Endothelial cell of umbilical vein (primary cell): ENCODE measurements at places on chromosomes 16 and 17. TPM values are rescaled to one million over a fixed set of nuclear protein-coding genes. Genes with fewer than 3 reads are reported as not detected.

- no peaks in the 10 kb centered on the region for H3K36me3 ChIP-seq
- H3K4me1 ChIP-seq: no peaks in the 10 kb centered on the region
- H3K27ac ChIP-seq: no peak overlapping the region
- H3K27me3 ChIP-seq: peaks cover 34% of the 10 kb centered on the region
- H3K4me3 ChIP-seq: no peak overlapping the region
Observed at GRCh38 chr16:31215287-31216162, 1.4 kb downstream of the PYDC1 start.

GRCh38 chr16:30458561-30459394 is 13.1 kb upstream of the SEPHS2 start:
- no peaks in the 10 kb centered on the region for H3K4me1 ChIP-seq
- H3K27ac ChIP-seq: no peak overlapping the region
- no peaks in the 10 kb centered on the region for H3K36me3 ChIP-seq
- H3K4me3 ChIP-seq: no peak overlapping the region
- DNase-seq: no peak

- H3K36me3 ChIP-seq: no peaks in the 10 kb centered on the region
- H3K4me1 ChIP-seq: no peaks in the 10 kb centered on the region
- DNase-seq: no peak
- H3K27ac ChIP-seq: no peak overlapping the region
- H3K27me3 ChIP-seq: no peaks in the 10 kb centered on the region
- no peak overlapping the region for H3K4me3 ChIP-seq
Observed at GRCh38 chr17:68231541-68231940, 16.3 kb upstream of the AMZ2 start.

GRCh38 chr16:77236063-77236511 is 36.9 kb downstream of the SYCE1L start:
- no peaks in the 10 kb centered on the region for H3K4me1 ChIP-seq
- H3K27me3 ChIP-seq: no peaks in the 10 kb centered on the region
- no peaks in the 10 kb centered on the region for H3K36me3 ChIP-seq
- peak; percentile 87 for DNase-seq
- H3K4me3 ChIP-seq: no peak overlapping the region

DNA sequence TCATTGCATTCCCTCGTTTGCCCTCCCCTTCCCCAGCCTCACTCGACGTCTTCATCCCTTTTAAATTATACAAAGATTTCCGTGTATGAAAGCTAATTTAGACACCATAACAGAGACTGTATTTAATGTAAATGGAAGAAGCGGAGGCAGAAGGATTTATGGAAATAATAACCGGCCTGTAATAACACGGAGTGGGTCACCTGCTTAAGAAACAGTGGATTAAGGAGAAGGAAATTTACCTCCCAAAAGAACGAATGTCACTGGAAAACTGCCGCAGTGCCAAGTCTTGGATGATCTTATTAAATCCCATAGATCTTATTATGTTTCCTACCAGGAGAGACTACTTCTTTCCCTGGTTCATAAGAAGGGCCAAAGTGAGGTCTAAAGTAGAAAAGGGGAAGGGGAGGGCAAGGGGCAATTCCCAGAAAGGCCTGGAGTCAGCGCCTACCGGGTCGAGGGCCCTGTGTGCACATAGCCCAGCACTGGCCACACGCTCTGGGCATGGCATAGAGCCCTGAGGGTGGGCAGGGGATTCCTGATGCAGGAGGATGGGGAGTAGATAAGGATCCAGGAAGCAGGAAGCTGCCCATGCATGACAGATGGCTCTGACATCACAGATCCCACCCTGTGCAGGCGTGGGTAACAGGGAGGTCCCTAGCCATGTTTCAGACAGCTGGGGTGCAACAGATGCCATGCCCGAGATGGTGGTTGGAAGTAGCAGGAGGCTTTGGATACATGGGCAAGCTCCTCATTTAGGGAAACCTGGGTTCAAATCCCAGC is 56.2 kb upstream of the RPL38 start:
- no peak overlapping the region for H3K4me3 ChIP-seq
- DNase-seq: no peak
- H3K27ac ChIP-seq: no peak overlapping the region
- no peaks in the 10 kb centered on the region for H3K36me3 ChIP-seq

DNA sequence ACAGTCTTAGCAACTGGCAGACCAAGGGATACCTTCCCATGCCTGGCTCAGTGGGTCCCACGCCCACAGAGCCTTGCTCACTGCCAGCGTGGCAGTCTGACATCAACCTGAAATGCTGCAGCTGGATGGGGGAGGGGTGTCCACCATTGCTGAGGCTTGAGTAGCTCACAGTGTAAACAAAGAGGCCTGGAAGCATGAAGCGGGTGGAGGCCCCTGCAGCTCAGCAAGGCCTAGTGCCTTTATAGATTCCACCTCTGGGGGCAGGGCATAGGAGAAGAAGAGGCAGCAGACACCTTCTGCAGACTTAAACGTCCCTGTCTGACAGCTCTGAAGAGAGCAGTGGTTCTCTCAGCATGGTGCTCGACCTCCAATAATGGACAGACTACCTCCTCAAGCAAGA is 263.2 kb downstream of the KIF2B start:
- no peaks in the 10 kb centered on the region for H3K27me3 ChIP-seq
- no peaks in the 10 kb centered on the region for H3K4me1 ChIP-seq
- no peak for DNase-seq
- H3K36me3 ChIP-seq: no peaks in the 10 kb centered on the region
- no peak overlapping the region for H3K4me3 ChIP-seq
- H3K27ac ChIP-seq: no peak overlapping the region

DNA sequence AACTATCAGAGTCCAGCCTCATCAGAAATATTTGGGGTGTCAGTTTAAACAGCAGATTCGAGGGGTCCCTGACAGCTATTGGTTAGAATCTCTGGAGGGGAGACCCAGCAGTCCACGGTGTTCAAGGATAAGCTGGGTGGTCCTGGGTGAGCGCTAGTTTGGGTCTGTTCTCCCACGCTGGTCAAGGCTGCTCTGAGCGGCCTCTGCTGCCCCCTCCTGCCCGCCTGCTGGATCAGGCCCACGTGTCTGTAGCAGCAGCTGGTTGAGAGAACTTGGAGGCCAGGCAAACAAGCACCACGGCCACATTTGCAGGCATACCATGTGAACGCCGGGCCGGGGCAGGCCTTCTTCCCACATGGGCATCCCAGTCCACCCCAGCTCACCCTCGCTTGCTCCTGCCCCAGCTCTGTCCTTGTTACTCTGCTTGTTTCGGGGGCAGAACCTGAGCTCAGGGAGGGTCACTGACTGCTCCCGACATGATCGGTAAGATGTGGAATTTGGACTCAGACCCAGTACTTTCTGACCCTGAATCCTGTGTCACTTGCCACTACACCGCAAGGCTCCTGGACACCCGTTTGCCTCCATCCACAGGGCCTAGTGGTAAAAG is 7.4 kb downstream of the FOXF1 start:
- peaks cover 5% of the 10 kb centered on the region for H3K4me1 ChIP-seq
- H3K4me3 ChIP-seq: no peak overlapping the region
- no peak overlapping the region for H3K27ac ChIP-seq
- DNase-seq: peak; percentile 66

GRCh38 chr17:7141824-7142223 is 27.2 kb upstream of the ASGR2 start:
- H3K4me1 ChIP-seq: peaks cover 4% of the 10 kb centered on the region
- H3K27me3 ChIP-seq: no peaks in the 10 kb centered on the region
- DNase-seq: no peak
- no peak overlapping the region for H3K27ac ChIP-seq
- H3K36me3 ChIP-seq: no peaks in the 10 kb centered on the region

GRCh38 chr17:8749616-8750015 is 5.0 kb upstream of the CCDC42 start:
- no peak overlapping the region for H3K4me3 ChIP-seq
- H3K36me3 ChIP-seq: no peaks in the 10 kb centered on the region
- no peak for DNase-seq
- peaks cover 12% of the 10 kb centered on the region for H3K27me3 ChIP-seq

DNA sequence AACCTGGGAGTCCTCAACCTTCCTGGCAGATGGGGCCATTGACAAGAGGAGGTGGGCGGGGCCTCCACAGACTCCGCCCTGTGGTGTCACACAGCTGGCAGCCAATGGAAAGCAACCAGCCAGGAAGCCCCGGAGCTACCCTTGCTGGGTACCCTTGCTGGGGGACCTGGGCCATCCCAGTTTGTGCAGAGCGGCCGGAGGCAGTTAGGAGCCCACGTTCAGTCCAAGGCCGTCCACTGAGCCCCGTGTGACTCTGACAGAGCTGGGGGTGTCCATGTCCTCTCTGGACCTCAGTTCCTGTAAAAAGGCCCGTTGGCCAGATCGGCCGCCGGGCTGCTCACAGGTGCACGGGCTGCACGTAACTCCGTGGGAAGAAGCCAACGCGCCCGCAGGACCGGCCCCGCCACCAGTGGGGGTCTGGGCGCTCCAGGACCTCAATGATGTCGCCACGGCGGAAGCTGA is 17.1 kb upstream of the FAM83G start:
- no peak overlapping the region for H3K4me3 ChIP-seq
- DNase-seq: no peak
- no peaks in the 10 kb centered on the region for H3K27me3 ChIP-seq
- peaks cover 4% of the 10 kb centered on the region for H3K36me3 ChIP-seq
- no peak overlapping the region for H3K27ac ChIP-seq

- no peaks in the 10 kb centered on the region for H3K27me3 ChIP-seq
- peaks cover 7% of the 10 kb centered on the region for H3K4me1 ChIP-seq
- DNase-seq: no peak
- no peaks in the 10 kb centered on the region for H3K36me3 ChIP-seq
- no peak overlapping the region for H3K4me3 ChIP-seq
Observed at GRCh38 chr17:74757502-74757901, 9.1 kb downstream of the NHERF1 start.

DNA sequence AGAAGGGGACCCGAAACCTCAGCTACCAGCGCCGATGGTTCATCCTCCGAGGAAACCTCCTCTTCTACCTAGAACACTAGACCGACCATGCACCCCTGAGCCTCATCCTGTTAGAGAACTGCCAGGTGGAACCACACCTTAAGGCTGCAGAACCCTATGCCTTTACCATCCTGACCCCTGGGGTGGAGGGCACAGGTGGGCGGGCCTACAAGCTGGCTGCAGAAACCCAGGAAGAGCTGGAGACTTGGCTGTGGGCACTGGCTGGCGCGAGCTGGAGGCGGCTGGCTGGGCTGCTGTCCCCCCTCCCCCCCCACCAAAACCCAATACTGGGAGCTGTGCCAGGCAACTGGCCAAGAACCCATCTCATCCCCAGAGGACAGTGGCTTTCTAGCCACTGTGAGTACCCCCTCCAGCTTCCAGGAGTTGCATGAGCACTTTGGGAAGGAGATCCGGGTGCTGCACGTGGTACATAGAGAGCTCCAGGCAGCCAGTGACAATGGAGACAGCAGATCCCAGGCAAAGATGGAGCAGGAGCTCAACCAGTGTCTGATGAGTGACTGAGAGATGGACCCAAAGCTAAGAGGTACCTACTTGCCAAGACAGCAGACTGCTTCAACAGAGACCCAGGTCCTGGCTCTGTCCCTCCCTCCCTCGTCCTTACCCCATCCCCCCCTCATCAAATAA is 1.4 kb upstream of the CD2BP2 start:
- no peaks in the 10 kb centered on the region for H3K27me3 ChIP-seq
- peaks cover 30% of the 10 kb centered on the region for H3K4me1 ChIP-seq
- H3K36me3 ChIP-seq: peaks cover 30% of the 10 kb centered on the region

- no peak overlapping the region for H3K27ac ChIP-seq
- H3K27me3 ChIP-seq: no peaks in the 10 kb centered on the region
- H3K36me3 ChIP-seq: no peaks in the 10 kb centered on the region
- no peaks in the 10 kb centered on the region for H3K4me1 ChIP-seq
Observed at GRCh38 chr16:17452922-17453321, 17.8 kb downstream of the XYLT1 start.

GRCh38 chr17:35865412-35866340 is 3.0 kb downstream of the HEATR9 start:
- H3K27me3 ChIP-seq: no peaks in the 10 kb centered on the region
- peak; percentile 25 for DNase-seq
- H3K36me3 ChIP-seq: no peaks in the 10 kb centered on the region
- H3K27ac ChIP-seq: no peak overlapping the region
- H3K4me1 ChIP-seq: peaks cover 5% of the 10 kb centered on the region

- H3K36me3 ChIP-seq: no peaks in the 10 kb centered on the region
- H3K27me3 ChIP-seq: no peaks in the 10 kb centered on the region
- no peak overlapping the region for H3K27ac ChIP-seq
- no peaks in the 10 kb centered on the region for H3K4me1 ChIP-seq
- no peak for DNase-seq
Observed at GRCh38 chr16:7398536-7398935, 65.9 kb downstream of the RBFOX1 start.

KRTAP9-4 gene
- total RNA-seq: not detected in 2 replicates

SMPD3 gene
- total RNA-seq: not detected in 2 replicates

KRT33B gene
- not detected in 2 replicates for total RNA-seq

NPIPB13 gene
- 19.3 and 23.5 TPM in 2 replicates for total RNA-seq
